Suppressor macrophage treated with lipopolysaccharide for 1 hour (primary cell): ENCODE measurements at places on chromosomes 5 and 9.

- DNase-seq: no peak
Observed at GRCh38 chr5:69048230-69048629, 45.6 kb upstream of the SLC30A5 start.

DNA sequence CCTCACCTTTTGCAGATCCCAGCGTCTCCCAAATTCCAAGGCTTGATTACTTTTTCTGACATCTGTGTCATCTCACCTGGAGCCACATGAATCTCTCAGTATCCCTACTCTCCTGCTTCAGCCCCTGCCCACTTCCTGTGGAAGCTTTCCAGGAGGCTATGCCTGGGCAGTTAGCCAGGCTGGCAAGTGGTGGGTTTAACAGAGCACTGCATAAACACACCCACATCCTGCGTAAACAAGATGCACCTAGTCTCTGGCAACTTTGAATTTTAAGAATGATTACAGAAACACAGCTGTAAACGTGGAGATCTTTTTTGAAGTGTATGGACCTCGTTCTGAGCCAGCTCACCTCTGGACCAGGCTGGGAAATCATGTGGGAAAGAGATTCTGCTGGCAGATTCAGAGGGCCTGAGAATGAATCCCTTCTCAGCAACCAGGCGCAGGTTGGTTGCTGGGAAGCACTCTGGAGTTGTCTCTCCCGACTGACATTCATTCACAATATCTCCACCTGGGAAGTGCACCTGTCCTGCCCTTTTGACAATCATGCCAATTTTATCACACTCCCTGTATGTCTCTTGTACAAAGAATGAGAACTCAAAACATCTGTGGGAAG, 55.7 kb upstream of the FANCC start:
- DNase-seq: no peak

- DNase-seq: no peak
Observed at GRCh38 chr9:127176631-127177030, 54.2 kb upstream of the ANGPTL2 start.

DNA sequence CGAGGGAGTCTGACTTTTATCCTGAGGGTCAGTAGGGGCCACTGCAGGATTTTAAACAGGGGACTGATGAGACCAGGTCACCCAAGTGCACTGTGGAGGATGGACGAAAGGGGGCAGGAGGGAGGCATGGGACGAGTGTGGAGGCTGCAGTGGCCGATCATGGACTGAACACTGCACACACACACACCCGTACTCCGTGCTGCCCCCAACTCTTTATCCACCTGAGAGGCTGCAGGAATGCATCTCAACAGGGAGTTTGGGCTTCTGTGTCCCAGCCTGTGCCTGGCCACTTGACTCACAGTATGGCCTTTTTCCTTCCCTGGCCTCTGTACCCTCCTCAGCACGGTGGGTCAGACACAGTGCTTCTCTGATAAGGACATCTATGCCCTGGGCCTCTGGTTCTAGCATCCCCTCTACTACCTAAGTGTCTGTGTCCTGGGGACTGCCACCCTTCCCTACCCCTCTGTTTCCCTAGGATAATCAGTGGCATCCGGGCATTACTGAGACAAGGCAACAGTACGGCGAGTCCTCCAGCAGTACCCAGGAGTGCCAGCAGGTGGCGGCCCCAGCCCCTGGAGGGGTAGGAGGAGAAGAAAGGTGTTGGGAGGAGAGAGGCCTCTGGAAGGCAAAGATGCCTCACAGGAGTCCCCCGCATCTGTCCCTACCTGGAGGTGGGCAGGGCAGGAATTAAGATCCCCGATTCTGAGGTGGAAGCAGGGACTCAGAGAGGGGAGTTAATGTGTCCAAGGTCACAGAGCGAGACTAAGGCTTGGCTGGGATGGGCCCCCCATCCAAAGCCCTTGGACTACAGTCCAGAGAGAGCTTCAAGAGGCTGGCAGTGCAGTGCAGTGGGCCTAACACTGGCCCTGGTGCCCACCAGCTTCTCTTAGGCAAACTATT, 5.1 kb upstream of the CDX1 start:
- DNase-seq: peak; percentile 76

DNA sequence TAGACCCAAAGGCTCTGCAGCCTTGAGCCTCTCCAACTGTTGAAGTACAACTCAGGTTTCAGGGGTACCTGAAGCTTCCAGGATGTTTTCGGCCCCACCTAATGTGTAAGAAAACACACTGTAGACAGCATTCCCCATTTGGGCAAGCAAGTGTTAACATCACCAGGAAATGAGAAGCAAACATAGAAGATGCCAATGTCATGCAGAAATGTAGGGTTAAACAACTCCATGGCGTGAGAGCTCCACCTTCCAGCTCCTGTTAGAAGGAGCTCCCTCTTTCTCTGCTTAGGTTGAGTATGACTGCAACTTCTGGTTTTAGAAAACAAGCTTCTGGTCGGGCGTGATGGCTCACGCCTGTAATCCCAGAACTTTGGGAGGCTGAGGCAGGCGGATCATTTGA, 31.0 kb upstream of the DENND1A start:
- DNase-seq: no peak

GRCh38 chr9:98191671-98192502, 550 bp downstream of the CORO2A start:
- DNase-seq: peak; percentile 51
